ENCODE measurements at places on chromosomes 6 and 20.

GRCh38 chr6:132751306-132751705, 6.4 kb downstream of the VNN2 start:
- DNase-seq, result no peak

GRCh38 chr6:47263268-47263667, 46.4 kb downstream of the TNFRSF21 start:
- DNase-seq, result no peak

GRCh38 chr6:99014061-99014460, 66.3 kb upstream of the FBXL4 start:
- DNase-seq, result no peak

DNA sequence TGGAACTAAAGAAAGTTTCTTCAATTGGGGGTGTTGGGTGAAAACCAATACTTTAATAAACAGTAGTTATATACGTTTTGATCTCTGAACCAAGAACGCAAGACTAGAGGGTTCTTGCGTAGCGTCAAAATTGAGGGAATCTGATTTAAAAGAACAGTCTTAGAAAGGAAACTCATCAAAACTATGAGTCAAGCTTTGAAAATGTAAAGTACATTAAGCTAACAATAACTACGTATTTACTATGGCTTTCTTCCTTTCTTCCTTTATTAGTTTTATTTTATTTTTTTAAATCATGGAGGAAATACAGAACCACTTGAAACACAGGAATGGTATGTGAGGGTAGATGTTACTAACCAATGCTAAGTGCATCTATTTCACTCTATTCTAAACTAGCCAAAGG, 287.0 kb upstream of the RSPO3 start:
- no peak for DNase-seq

GRCh38 chr6:56539527-56540105, 103.1 kb downstream of the DST start:
- DNase-seq, result no peak

DNA sequence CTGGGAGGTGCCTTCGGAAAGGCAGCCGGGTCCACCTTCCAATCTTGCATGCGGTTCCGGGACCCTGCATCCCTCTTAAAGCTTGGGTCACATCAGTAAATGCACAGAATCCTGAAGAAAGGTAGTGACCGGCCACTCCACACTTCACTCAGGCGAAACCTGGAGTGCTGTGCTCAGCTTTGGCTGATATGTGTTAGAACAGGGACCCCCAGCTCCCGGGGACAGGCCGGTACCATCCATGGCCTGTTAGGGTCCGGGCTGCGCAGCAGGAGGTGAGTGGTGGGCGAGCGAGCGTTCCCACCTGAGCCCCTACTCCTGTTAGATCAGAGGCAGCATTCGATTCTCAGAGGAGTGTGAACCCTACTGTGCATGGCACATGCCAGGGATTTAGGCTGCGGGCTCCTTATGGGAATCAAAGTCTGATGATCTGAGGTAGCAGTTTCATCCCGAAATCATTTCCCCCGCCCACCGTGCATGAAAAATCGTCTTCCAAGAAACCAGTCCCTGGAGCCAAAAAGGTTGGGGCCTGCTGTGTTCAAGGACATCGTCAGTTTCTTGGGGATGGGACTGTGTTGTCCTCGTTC, 143.0 kb downstream of the ERMARD start:
- DNase-seq, result no peak

- DNase-seq, result no peak
These were observed 85.3 kb downstream of the SIM1 start for GRCh38 chr6:100379386-100379785.

- DNase-seq, result no peak
These were observed 402.3 kb downstream of the NKAIN2 start for GRCh38 chr6:124205921-124206320.

DNA sequence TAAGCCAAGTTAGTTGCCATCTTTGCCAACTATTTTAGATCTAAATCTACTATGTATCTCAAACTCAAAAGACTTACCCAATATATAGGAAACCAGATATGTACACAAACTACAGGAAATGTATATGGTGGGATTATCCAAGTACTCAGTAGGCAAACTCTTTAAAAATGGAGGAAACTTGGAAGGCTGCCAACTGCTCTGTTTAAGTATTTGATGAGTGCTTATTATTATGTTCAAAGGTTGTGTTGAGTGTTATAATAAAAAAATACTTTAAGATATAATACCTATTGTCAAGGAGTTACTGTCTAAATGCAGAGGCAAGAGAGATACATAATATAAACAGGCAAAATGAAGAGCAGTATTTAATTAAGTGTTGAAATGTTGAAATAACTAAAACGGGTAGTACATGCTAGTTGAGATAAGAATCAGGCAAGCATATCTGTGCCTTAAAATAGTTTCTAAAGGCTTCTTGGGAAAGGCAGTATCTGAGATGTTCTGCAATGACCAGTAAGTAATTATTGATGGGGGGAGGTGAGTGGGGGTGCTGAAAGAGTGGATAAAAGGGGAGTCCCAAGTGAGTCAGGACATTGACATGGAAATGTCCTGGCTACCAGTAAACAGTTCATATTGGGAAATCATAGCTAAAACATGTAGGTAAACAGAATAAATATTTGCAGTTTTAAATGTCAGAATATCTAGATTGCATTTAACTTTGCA, 6.5 kb upstream of the DST start:
- no peak for DNase-seq

GRCh38 chr20:34165018-34165619, 53.1 kb upstream of the EIF2S2 start:
- no peak for DNase-seq

DNA sequence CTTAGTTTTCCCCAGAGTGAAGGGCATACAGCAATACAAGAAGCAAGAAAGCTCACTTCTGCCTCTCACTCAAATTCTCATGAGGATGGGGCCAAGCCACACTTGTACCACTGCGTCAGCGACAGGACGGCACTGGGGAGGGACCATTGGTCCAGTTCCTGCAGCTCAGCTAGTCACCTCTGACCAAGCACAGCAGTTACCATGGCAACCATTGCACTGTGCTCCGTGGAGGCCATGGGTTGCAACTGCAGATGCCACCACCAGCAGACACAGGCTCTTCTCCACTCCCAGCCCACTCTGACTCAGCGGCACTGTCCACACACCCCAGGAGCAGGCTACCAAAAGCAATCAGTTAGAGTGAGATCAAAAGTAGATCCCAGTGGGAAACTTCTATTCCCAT, 441.1 kb upstream of the ARID1B start:
- DNase-seq, result no peak

DNA sequence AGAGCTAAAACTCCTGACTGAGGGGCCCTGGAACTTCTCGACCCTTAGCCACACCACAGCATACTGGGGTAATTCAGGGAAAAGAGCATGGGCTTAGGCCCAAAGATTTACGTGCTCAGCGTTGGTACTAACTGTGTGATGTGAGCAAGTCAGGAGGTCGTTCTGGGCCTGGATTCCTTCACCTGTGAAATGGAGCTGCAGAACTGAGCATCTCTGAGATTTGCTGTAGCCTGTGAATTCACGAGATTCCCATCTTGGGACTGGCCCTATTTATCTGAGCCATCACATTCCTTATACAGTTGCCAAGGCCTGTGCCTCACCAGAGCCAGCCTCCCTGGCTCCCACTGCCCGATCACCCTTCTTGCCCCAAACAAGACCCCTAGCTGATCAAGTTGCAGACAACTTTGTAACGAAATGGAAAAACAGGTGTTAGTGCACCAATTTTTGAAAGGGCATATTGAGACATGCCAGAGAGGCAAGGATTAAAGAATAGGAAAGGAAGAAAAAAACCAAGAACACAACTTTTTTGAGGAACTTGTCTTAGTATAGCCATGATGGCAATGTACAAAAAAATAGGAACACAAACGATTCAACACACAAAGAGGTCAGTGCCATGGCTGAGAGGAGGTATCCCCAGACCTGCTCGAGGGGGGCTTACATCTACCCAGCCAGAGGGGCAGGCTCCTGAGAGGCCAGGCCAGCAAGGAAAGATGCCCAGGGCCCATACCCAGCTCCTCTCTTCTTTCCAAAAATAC, 323.0 kb upstream of the JARID2 start:
- DNase-seq, result no peak

- DNase-seq, result no peak
These were observed 737.8 kb upstream of the NRSN1 start for GRCh38 chr6:23388086-23388783.

DNA sequence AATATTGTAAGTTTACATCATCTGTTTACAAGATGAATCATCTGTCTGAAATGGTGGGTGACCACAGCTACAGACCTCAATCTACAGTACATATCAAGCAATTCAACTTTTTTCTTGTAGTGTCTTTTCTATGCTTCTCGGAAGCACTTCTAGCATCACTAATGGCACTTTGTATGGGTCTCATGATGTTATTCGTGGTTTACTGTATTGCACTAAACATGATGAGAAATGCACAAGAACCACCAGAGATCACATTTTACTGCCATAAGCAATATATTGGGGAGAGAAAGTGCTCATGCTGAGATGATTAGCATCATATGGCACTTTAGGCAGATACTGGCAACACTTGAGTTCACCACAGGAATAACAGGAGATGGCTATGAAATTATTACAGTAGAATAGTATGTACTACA, 15.4 kb upstream of the BTBD3 start:
- DNase-seq, result no peak

GRCh38 chr6:33672808-33673207, 38.7 kb downstream of the UQCC2 start:
- DNase-seq, result no peak

GRCh38 chr6:17167327-17167979, 65.6 kb downstream of the STMND1 start:
- DNase-seq, result no peak

- no peak for DNase-seq
These were observed 1418.7 kb downstream of the GRIK2 start for GRCh38 chr6:102812242-102812641.

- DNase-seq, result no peak
These were observed 34.4 kb downstream of the DSE start for GRCh38 chr6:116405138-116405537.

- no peak for DNase-seq
These were observed 11.5 kb upstream of the CCDC170 start for GRCh38 chr6:151482290-151482689.

GRCh38 chr6:7052443-7053011, 55.2 kb upstream of the RREB1 start:
- no peak for DNase-seq

DNA sequence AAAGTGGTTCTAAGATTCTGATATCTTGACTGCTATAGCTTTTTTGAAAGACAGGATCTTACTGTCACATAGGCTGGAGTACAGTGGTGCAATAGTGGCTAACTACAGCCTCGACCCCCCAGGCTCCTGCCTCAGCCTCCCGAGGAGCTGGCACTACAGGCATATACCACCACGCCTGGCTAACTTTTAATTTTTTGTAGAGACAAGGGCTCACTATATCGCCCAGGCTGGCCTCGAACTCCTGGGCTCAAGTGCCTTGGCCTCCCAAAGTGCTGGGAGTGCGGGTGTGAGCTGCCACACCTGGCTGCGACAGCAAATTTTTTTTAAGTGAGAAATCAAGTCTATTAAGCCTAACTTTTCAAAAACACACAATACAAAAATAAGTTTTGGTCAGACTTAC, 106.6 kb downstream of the NOL4L start:
- DNase-seq, result no peak

- DNase-seq, result no peak
These were observed 5.7 kb downstream of the SOD2 start for GRCh38 chr6:159687341-159687740.

- DNase-seq, result no peak
These were observed 26.4 kb upstream of the SIRPA start for GRCh38 chr20:1868856-1869255.

DNA sequence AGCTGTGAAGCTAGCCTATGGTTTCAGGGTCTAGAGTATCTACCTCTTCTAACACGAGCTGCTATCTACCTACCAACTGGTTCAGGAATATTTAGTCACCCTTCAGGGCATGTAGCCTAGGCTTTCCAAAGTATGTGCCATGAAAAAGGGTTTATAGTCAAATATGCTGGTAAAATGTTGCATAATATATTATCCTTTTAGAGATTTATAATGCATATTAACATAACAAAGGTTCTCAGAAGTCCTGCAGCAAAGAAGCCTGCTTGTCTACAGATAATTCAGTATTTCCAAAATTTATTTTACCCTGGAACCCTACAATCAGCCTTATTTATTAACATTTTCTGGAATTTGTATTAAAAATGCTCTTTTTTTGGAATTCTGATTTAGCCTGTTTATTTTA, 56.0 kb downstream of the PRDM13 start:
- DNase-seq, result no peak

GRCh38 chr6:53543359-53544216, 1.3 kb downstream of the GCLC start:
- no peak for DNase-seq

DNA sequence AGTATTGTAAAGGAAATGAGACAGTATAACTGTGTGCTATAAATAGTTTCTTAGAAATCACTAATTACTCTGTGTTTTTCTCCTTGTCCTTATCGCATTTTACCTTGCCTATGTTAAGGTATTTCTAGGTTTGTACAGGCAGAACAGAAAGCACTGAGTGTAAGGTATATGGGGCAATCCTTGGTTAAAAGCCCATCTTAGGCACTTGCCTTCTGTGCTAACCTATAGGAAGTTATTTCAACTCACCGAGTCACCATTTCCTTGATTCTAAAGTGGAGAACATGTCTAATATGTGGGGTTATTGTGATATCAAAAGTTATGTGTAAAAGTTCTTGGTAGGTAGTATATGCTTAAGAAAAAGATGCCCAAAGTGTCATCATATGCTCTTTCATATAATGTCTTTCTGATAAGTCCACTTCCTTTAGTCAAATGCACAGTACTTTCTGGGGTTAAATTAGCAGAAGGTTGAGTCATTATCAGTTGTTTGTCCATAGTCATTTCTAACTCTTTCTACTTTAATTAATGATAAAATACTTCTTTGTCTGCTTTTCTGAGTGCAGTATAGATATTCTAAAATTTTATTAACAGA, 276.4 kb downstream of the UTRN start:
- DNase-seq, result no peak

DNA sequence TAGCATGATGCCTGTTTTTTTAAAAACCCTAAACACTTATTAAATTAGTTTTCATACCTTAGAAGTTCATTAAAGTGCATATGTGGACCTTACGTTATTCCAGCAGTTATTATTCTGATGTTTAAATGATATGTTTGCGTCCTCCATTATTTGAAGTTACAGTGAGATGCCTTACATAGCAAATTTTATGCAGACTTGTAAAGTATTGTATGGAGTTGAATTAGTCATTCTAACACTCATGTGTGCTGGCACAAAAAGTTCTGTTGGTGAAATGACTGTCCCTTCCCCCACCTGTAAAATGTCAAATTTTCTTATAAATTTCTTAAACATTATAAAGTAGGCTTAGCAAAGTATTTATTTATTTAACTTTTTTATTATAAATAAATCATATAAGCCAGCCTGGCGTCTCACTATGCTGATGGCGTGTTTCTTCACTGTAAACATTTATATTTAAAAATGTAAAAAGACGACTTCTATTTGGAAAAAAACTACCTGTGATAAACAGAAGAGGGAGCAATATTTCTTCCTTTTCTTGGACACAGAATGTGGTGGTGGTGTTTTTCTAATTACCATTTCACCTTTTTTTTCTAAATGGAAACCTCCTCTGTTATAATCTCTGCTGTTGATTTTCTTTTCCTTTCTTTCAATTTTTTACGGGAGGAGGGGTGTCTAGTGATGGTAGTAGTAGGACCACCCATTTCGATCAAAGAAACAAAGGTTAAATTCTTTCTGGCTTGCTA, 155.4 kb downstream of the RFPL4B start:
- DNase-seq, result no peak

GRCh38 chr6:128672023-128672422, 151.6 kb upstream of the PTPRK start:
- DNase-seq, result no peak
